ENCODE measurements at places on chromosomes 7 and 10. TPM values are rescaled to one million over a fixed set of nuclear protein-coding genes. Genes with fewer than 3 reads are reported as not detected.

Gene C10orf120
- total RNA-seq = not detected

Gene CXCL12
- total RNA-seq = 34.2 TPM

Gene TNS3
- total RNA-seq = 17.5 TPM

Gene ACSM6
- total RNA-seq = not detected

Gene ELMO1
- total RNA-seq = 38.6 TPM
